Chondrocyte (in vitro differentiated cells): ENCODE measurements at places on chromosomes 5 and 9.
A peak's percentile ranks its signal among the peaks of the same experiment; 100 is the strongest.

GRCh38 chr9:77952635-77953328, 78.8 kb downstream of the GNAQ start:
- no peak for DNase-seq

DNA sequence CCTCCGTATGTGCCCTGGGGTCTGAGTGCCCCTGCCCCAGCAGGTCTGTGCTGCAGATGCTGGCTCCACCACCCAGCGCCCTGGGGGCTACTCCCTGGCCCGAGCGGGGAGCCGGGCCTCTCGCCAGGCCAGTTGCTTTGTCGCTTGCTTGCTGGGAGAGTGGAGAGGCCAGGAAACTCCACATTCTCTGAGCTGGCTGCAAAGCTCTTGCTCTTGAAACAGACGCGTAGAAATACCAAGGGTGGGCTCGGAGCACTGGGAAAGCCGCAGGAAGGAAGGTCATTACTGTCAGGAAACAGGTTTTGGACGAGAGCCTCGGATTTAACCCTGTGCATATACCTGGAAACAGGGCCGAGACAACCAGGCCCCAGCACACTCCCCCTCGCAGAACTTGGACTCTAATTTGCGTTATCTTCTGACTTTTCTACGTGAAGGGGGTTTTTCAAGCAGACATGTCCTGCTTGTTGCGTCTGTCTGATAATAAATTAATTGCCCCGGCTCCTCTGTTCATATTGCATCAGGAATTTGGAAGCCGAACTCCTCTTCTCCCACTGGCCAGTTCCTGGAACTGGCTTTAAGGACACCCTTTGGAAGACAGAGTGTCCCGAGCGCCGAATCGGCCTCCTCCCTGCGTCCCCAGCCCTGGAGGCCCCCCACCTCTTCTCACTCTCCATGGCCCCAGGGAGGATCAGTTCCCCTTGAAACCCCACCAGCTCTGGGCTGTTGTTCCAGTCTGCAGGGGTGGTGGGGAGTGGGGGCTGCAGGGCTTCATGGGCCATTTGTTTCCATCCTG, 11.2 kb downstream of the ADAMTSL2 start:
- DNase-seq, result no peak

DNA sequence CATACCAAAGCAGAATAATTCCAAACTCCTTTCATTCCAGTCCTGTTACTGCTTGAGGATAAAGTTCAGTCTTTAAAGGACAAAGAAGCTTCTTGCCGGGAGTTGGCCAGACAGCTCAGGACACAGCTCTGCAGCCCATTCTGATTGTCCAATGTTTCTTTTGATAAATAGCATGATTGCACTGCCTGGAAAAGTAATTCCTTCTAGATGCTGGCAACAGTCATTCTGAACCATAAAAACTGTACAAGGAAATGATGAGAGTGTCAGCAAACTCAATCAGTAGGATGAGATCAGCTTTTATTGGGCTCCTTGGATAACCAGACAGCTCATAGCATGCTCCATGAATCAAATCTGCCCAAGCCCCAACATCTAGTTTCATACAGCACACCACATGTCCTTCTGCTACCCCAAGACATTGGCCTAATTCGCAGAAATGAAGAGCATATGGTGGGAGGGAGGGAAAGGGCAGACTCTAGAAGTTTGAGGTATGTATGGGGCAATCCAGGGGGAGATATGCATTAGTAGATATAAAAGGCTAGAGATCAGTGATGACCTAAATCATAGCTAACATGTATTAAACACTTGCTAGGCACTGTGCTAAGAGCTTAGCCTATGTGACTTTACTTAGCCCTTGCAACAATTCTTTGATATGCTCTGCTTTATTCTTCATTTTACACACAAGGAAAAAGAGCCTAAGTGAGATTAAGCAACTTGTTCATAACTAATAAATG, 219.9 kb upstream of the NREP start:
- DNase-seq, result no peak

GRCh38 chr5:178238711-178239592, 6.3 kb upstream of the PHYKPL start:
- DNase-seq, result peak; percentile 62

- DNase-seq, result no peak
These were observed 14.3 kb downstream of the IER5L start for GRCh38 chr9:129163753-129164152.

DNA sequence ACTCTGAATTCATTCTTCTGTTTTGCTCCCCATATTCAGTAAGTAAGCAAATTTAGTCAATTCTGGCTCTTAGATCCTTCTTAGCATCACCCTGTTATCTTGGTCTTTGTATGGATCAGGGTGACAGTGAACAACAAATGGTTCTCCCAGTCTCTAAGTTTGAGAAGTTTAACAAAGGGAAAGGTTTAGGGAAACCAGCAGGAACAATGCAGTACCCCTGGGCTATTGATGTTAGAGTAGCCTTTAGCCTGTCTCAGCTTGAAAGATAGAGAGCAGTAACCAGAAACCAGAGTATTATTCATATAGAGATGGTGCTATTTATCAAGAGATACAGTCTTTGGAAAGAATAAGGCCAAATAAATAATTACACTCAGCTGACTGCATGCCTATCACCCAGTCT, 241.8 kb downstream of the CDH12 start:
- no peak for DNase-seq

DNA sequence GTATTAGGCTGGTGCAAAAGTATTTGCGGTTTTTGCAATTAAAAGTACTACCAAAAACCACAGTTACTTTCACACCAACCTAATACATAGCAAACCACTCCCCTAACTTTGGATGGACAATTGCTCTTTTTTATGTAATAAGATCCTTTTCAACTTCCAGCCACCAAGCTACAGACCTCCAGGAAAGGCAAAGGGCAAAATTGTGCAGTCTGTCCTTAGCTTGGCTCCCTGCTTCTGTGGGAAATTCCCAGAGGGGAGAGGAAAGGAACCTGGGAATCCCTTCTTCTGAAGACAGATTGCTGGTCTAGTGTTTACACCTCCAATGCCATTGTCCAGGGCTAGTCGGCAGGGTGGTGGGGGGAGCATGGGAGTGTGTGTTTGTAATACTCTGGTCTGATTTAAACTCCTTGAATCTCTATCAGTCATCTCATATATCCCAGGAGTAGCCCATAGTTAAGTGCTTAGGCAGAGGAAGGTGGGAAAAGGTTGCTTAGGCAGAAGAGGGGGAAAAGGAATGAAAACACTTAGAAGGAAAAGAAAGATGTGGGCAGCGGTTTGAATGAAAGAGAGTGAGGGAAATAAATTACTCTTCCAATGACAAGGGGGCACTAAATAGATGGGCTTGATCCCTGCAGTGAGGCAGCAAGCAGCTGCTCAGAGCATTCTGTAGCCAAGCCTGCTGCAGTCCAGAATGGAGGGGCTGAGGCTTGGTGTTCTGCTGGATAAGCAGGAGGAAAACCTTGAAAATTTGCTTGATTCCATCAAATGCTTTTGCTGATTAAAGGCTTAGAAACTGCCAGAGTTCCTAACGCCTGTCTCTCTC, 86.9 kb upstream of the MAP1B start:
- DNase-seq, result no peak

- no peak for DNase-seq
These were observed 48.2 kb downstream of the TRIO start for GRCh38 chr5:14191325-14191724.

DNA sequence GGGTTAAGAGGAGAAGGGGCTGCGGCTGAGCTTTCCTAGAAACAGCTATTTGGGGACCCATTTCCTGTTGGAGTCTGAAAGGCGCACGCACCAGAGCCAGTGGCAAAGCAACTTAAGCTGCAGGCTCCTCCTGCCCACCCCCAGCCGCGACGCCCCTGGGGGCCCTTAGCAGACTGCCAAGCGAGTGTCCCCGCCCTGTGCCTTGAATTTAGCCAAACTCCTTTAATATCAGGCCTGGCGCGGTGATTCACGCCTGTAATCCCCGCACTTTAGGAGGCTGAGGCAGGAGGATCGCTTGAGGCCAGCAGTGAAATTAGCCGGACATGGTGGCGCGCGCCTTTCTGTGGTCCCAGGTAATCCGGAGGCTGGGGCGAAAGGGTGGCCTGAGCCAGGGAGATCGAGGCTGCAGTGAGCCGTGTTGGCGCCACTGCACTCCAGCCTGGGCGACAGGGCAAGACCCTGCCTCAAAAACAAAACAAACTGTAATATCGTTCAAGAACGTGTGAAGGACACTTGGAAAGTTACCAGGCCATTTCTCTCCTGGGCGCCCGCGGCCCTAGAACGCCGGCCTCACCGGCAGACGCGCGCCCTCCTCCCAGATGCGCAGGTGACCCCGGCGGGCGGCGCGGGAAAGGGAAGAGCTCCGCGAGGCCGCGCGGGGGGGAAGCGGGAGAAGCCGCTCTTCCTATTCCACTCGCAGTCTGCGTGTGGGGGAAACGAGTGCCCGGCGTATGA, 1.0 kb upstream of the F2R start:
- DNase-seq, result no peak

DNA sequence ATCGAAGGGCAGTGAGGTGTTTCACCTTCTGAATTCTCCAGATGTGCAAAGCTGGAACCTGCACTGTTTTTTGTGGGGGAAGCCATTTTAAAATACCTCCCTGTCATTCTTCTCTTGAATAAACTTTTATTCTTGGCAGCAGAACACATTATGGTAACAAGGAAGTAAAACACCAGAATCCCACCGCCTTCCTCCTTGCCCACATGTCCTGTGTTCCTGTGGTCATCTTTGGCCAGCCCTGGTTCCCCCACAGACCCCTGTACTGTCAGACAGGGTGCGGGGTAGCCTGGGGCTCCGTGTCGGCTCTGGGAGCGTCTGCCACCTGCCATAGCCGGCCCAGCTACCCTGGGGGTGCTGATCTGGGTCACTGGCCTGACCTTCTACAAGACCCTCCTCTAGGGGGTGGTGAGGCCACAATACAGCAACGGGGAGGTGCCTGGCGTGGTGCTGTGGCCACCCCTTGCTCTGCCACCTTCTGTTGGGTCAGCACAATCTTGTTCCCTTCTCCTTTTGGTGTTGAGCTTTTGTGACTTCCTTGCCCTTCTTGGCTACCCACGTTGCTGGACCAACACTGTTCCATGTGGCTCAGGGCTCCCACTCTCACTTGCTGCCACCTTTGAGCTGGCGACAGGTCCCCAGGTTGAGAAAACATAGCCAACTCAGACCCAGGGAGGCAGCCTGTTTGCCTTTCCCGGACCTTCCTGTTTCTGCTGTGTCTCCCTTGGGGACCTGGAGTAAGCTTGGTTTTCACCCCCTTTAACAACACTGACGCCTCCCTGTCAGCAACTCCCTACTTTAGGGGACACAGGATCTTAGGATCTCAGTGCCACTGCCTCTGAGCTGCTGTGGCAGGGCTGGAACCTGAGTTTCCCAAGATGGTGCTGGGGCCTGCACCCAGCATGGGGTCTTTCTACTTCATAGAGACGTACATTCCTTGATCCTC, 4.8 kb downstream of the WNK2 start:
- no peak for DNase-seq

- no peak for DNase-seq
These were observed 38.3 kb downstream of the PIK3R1 start for GRCh38 chr5:68253624-68254585.

DNA sequence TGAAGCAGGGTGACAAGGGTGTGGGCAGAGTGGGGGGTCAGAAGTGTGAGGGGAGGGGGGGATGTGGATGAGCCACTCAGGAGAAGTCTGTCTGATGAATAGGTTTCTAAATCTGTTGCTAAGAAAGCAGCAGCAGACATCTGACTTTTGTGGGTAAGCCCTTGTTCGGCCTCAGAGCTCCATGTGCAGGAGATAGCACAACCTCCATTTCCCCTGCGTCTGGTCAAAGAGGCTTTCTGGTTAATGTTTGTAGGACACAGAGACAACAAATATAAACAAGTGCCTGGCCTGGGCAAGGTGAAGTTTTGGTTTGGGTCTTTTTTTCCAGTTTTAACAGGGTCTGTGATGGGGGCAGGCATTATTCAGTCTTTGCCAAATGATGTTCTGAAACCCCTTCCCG, 57.0 kb upstream of the GNE start:
- no peak for DNase-seq

DNA sequence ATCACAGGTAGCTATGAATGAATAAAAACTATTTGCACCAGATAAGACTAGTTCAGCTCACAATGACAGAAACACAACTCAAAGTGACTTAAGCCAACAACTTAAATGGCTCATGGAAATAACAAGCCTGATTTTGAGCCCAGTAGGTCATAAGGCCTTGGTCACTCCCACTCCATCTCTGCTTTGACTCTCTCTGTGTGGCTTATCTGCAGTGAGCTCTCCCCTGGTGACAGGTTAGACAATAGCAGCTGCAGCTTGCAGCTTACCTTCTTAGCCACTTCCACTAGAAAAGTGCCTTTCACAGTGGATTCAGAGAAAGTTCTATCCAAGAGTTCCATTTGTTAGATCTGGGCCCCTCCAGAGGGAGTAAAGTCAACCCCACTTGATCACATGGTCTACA, 315.7 kb downstream of the RAB3C start:
- DNase-seq, result no peak

GRCh38 chr5:139402561-139403158, 1.2 kb downstream of the SPATA24 start:
- peak; percentile 26 for DNase-seq

- no peak for DNase-seq
These were observed 1061.3 kb upstream of the DMAC1 start for GRCh38 chr9:8860925-8861324.

GRCh38 chr5:125065741-125066140, 319.3 kb upstream of the ZNF608 start:
- no peak for DNase-seq

GRCh38 chr5:97049175-97049574, 93.2 kb downstream of the LIX1 start:
- no peak for DNase-seq

DNA sequence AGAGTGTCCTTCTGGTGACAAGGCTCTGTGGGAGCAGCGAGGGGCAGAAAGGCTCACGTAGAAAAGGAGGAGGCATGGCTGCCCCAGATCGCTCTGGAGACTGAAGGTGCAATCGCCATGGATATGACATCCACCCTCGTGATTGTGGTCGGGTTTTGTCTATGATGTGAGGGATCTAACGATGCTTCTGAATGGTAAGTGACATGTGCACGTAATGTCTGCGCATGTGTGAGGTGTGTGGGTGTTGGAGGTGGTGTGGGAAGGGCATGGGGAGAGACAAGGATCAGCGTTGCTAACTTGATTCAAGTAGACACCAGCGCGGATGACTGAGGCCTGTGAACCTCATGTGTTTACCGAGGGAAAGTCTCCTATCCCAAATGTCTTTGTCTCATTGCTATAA, 20.2 kb downstream of the IRX1 start:
- no peak for DNase-seq

GRCh38 chr5:401146-402034, 41.6 kb upstream of the EXOC3 start:
- DNase-seq, result peak; percentile 75

DNA sequence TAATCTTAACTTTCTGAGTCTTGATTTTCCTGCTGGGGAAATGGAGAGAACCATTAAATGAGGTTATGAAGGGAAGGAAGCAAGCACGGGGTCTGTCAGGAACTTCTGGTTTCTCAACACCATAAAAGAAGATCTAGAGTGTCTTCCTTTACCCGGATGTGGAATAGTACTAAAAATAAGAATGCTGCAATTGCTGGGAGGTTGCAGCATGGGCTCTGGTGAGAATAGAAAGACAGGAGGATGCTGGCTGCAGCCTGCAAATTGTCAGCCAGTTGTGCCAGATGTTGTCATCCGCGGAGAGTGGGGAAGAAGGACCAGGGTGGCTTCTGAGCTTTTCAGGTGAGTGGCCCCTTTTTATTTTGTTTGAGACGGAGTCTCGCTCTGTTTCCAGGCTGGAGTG, 69.3 kb upstream of the STC2 start:
- DNase-seq, result no peak

- DNase-seq, result no peak
These were observed 345.8 kb downstream of the PDE4D start for GRCh38 chr5:59547731-59548130.

GRCh38 chr5:137563301-137563645, 64.1 kb upstream of the SPOCK1 start:
- DNase-seq, result no peak
